ENCODE measurements at places on chromosomes 13 and 19. TPM values are rescaled to one million over a fixed set of nuclear protein-coding genes. Genes with fewer than 3 reads are reported as not detected.

GRCh38 chr13:33108620-33109019 is 92.4 kb downstream of the KL start:
- DNase-seq = no peak

- DNase-seq = no peak
Observed at GRCh38 chr19:27748551-27749152, 1464.3 kb downstream of the UQCRFS1 start.

MAST1 gene
- total RNA-seq = 0.97 TPM

ANKLE1 gene
- 0.57 TPM for total RNA-seq

DNA sequence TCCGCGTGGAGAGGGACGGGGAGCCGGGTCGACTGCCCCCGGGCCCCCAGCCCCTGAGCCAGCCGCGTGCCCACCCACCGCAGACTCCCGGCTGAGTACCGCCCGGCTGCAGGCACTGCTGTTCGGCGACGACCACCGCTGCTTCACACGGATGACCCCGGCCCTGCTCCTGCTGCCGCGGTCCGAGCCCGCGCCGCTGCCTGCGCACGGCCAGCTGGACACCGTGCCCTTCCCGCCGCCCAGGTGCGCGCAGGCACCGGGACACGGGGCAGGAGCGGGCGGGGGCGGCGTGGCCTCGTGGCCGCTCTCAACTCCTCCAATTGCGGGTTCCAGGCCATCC is 1.6 kb downstream of the AMH start:
- DNase-seq = no peak

DNA sequence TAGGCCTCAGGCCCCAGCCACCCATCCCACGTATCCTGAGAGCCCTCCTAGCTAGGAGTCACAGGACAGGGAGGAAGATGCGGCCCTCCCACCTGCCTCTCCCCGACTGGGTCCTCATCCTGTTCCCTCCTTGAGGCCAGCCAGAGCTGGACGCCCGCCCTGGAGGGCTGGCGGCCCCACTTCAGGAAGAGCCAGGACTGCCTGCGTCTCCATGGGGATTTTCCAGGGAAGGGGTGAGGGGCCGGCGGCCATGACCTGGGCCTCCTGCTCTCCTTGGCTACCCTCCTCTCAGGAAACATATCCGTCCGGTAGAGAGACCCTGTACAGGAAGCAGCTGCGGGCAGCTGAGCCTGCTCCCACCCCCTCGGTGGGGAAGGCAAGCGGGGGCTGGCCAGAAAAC is 11.3 kb upstream of the PRKD2 start:
- no peak for DNase-seq

DNA sequence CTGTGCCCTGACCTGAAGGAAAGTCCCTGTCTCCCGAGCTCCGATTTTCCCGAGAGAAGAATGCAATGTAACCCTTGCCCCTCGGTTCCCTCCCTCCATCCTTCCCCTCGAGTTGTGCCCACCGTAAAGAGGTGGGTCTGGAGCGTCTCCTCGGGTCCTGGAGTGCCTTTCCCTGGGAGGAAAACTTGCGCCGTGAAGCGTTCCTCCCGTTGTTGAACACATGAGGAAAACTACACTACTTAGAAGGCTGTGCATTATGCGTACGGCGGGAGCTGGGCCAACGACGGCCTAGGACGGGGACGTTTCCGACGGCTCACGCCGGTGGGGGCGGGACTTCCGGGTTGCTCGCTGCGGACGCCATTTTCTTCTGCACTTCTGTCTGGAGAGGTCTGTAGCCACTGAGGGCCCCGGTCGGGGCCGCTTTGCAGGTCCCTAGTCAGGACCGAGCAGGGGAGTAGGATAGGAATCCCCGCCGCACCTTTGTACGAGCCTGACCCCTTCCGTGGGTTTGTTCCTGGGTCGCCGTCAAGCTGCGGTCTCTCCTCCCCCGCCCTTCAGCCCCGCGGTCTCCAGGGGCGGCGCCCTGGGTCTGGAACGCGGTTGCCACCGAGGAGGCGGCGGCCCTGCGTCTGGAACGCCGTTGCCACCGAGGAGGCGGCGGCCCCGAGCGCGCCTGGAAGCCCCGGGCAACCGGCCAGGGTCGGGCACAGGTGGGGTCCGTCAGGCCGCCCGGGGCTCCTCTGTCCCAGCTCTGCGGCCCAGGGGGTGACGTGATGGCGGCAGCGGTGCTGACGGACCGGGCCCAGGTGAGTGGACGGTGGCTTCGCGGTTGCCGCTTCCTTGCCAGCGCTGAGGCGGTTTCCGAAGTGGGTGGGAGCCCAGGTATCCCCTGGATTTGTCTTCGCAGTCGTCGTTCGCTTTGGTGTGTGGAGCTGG is at the start of gene ZNF264:
Gene ZNF264, plus strand, starts transcription at position 360 of the 936 bp plus-strand sequence. Its CDS starts 414 bp downstream, at position 774.
- peak; percentile 96 for DNase-seq

- DNase-seq = no peak
Observed at GRCh38 chr13:99150575-99151361, 49.9 kb upstream of the UBAC2 start.

DNA sequence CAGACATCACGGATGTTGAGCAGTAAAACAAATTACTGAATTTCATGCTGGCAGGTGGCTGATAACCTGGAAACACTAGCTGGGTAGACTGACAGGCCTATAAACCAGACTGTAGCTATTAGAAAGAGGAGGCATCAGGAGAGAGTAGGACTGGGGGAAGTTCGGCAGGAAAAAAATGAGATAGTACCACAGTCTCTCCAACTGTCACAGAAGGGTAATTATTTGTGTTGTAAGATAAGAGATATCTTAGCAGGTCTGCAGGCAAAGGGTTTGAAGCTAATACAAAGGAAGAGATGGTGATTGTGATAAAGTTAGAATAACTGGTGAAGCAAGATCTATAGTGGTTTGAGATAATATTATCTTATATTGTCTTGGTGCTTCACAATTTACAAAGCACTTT is 41.7 kb downstream of the MIPEP start:
- DNase-seq = no peak

- no peak for DNase-seq
Observed at GRCh38 chr13:31468114-31468902, 268.5 kb downstream of the B3GLCT start.

MRPL34 gene
- 61.7 TPM for total RNA-seq

DNA sequence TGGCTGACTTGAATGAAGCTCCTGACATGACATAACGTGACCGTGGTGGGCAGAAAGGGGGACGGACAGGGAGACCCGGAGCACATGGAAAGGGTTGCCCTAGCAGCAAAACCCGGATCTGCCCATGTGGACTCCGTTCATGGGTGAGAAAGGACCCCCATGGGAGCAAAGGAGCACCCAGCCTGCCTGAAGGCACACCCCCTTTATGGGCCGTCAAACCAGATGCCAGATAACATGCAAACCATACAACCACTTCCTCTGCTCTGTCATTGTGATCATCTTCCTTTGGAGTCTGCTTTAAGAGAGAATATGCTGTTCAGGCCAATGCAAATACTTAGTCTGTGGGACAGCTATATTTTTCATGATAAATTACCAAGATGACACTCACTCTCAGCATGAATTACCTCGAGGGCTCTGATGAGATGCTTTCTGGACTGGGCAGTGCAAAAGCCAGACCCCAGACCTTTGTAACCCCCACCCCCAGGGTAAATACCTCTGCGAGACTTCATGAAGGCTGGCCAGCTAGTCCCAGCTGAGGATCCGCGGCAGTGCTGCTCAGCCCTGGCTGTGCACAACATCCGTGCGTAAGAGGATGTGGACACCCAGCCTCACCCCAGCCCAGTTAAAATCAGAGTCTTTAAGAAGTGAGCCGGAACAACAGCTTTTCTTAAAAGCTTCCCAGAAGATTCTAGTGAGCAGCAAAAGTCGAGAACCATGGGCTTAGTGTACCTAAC is 126.6 kb downstream of the USP12 start:
- no peak for DNase-seq

GRCh38 chr19:46828484-46828883 is 22.2 kb downstream of the AP2S1 start:
- no peak for DNase-seq

- no peak for DNase-seq
Observed at GRCh38 chr19:54218960-54219661, 3.7 kb downstream of the LILRB3 start.

KCNRG gene
- 0.59 TPM for total RNA-seq

GRCh38 chr13:59829690-59830089 is 334.0 kb downstream of the DIAPH3 start:
- no peak for DNase-seq

DNA sequence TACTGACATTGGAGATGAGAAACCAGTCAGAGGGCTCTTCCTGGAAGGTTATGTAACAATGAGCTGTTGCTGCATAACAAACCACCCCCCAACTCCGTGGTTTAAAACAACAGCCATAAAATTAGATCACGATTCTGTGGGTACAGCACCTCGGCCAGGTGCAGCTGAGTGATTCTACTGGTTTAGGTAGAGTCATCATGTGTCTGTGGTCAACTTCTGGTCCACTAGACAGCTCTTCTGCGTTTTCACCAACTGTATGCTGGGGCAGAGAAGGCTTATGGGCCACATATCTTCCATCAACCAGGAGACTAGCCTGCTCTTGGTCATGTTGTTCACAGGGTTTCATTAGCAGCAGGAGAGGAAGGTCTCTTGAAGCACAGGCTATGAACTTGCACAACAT is 585.5 kb downstream of the KCTD12 start:
- no peak for DNase-seq

GRCh38 chr13:23856008-23856750 is 33.0 kb downstream of the MIPEP start:
- no peak for DNase-seq

DNA sequence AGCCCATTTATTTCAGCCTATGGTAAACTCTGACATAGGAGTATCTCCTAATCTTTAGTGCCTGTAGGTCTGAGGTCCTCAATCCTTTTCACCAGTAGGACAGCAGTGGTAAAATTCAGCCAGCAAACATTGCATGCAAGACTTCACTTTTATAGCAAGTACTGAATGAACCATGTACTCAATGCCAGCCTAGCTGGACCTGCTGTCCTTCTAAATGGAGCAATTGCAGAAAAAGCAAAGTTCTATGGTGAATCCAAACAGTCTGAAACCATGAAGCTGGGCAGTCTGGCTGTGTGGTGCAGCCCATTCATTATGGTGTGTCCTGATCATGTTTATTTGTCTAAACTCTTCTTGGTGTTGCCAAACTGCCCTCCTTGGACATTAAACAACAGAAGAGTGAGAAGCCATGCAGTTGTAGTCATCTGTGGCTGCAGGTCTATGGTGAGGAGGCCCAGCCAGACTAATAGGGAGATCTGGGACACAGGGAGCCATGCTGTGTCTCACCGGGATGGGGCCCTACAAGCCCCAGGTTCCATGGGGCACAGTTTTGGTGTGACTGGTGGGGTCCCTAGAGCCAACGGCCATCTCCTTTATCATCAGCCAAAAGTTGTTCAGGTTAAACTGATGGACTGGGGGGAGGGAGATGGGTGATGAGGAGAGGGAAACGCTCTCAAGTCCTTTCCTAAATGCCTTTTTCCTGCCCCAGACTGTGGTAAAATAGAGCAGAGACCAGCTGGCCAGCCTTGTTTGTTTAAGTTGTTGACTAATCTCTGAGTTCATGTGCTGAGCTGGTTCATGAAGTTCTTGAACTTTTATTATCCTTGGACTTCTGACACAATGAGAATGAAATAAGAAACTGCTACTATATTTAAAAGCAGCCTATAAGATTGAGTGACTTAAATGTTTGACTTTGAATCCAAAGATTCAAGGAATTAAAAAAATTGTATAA is 20.6 kb upstream of the TNFSF11 start:
- DNase-seq = no peak

DNA sequence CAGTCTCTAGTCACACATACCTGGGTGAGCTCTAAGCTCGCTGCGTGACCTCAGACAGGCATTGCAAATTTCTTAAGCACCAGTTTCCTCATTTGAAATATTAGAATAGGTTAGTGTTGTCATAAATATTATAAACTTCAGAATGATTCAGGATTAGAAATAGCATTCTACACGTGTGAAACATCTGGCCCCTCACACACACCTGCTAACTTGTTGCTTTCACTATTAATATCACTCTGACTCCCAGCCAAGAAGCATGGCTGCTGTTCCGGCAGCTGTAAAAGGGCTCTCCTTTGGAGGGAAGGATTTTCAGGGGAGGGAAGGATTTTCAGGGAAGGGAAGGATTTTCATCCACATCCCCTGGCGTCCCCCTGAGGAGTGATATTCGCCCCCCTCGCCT is 161.3 kb upstream of the GPR12 start:
- DNase-seq = no peak
